ENCODE measurements at places on chromosomes 3 and 15.

DNA sequence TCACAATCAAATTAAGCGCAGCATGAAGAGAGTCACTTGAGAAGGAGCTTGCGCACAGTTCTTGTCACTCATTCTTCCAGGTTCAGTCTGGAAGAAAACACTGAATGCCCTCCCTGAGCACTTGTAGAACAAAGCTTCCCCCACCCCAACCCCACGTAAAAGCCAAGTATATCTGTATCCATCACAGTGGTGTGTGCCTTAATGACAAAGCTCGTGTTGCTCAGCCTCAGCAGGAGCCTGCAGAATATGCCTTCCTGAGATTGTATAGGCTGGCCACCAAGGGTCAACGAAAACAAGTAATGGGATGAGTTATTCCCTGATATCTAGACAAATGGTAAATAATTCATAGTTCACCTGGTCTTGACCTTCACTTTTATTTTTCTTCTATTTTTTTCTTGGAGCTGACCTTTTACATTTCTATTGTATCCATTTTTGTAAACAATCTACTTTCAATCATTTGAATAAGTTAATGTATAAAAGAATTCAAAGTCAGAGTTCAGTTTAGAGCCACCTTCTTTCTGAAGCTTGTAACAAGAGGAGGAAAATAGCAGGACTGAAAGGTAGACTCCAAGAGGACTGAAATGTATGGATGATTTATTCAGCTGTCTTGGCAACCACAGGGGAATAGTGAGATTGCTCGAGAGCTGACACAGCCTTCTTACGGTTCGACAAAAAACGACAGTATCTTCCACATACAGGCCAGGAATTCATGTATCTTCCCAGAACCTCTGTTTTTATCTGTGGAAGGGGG lies 405.5 kb upstream of the TPM1 start:
- DNase-seq = no peak

- no peak for DNase-seq
Measured at GRCh38 chr3:44649709-44650108, 1.2 kb downstream of the ZNF35 start.

- DNase-seq = no peak
Measured at GRCh38 chr15:70436428-70436827, 326.9 kb downstream of the UACA start.

DNA sequence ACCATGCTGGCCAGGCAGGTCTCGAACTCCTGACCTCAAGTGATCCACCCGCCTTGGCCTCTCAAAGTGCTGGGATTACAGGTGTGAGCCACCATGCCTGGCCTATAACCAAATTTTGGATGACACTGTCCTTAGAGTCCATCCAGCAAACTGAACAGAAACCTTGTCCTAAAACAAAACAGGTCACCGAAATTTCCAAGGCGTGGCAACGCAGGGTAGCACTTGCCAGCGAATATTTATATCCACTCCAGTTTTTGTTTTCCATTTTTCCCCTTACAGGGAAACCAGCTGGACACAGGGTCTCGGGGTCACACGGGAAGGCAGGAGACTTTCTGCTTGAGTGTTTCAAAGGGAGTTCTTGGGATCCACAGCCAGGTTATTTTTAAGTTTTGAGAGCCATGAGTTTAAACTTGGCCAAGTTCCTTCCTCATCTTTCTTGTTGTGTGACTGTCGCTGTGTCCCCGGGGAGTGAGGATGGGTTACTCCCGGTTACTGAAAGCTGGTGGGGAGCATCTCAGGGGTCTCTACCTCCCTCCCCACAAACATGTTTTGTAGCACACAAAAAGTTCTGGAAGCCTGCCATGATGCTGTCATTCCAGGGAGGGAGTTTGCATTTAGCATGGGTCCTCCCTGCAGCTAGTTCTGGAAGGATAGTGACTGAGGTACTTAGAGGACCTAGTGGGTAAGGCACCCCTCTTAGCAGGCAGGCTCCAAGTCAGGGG lies 12.6 kb downstream of the LIMD1 start:
- DNase-seq = no peak

- DNase-seq = no peak
Measured at GRCh38 chr3:71560665-71561064, 22.9 kb downstream of the FOXP1 start.

GRCh38 chr3:188947401-188948280 lies 224.1 kb upstream of the TPRG1 start:
- peak; percentile 77 for DNase-seq

- DNase-seq = no peak
Measured at GRCh38 chr3:66499881-66500575, 794 bp downstream of the LRIG1 start.

DNA sequence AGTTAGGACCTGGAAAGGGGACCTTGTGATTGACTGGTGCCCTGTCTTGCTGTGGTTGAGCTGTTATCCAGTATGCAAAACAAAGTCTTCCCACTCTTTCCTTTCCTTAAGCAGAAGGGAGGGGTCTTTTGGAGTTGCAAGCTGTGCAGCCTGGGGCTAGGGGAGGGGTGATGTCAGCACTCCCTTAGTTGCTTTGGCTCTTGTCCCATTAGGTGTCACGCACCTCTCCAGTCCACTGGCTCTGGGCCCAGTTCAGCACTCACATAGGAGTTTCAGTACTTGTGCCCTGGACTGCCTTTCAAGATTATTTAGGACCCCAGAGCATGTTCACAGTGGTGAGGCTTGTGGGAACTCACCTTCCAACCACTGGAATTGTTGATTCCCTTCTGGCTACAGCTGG lies 238.5 kb downstream of the DOCK3 start:
- no peak for DNase-seq

DNA sequence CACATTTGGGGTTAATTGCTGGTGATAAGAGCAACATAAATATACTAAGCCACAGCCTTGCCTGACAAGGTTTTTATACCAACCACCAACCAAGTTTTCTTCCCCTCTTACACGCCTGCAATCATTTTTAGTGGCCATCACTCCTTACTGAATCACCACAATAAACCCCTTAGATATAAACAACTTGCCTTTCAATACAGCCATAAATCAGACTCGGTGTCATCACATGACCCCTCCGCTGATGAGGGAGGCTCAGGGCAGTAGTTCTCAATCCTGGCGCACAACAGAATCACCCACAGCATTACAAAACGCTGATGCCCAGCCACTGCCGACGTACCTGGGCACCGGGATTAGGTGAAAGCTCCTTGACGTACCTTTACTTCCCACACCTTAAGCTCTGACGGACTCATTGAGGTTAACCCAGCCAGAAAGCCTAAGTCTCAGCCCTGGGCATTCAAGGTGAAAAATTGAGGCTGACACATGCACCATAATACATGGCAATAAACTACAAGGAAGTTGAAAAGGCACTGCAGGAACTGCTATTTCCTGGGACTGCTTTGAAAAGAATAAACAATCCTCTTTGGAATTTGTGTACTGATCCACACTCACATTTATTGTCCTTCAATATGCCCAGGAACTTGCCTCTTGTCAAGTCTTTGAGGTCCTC lies 17.1 kb downstream of the ADCY5 start:
- DNase-seq = no peak

- no peak for DNase-seq
Measured at GRCh38 chr15:67501836-67502461, 19.0 kb upstream of the C15orf61 start.

DNA sequence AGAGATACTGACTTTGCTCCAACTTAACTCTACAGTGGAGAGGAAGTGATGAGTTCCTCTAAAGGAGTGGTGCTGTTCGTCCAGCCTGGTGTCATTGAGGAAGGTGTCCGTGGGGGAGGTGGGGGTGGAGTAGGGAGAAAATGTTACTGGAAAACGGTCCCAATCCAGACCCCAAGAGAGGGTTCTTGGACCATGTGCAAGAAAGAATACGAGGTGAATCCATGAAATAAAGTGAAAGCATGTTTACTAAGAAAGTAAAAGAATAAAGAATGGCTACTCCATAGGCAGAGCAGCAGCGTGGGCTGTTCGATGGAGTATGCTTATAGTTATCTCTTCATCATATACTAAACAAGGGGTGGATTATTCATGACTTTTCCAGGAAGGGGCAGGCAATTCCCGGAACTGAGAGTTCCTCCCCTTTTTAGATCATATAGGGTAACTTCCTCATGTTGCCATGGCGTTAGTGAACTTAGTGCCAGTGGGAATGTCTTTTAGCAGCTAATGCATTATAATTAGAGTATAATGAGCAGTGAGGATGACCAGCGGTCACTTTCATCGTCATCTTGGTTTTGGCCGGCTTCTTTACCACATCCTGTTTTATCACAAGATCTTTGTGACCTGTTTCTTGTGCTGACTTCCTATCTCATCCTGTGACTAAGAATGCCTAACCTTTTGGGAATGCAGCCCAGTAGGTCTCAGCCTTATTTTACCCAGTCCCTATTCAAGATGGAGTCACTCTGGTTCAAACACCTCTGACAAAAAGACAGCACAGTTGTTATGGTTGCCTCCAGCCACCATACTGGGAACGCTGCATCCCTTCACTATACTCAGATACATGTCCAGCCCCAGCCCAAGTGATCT lies 38.6 kb downstream of the CLEC3B start:
- DNase-seq = no peak

GRCh38 chr3:23600167-23600871 lies 205.4 kb upstream of the UBE2E1 start:
- DNase-seq = no peak

- DNase-seq = no peak
Measured at GRCh38 chr3:171283183-171283847, 176.9 kb downstream of the TNIK start.

GRCh38 chr15:63979262-63979793 lies 67.0 kb downstream of the DAPK2 start:
- no peak for DNase-seq

DNA sequence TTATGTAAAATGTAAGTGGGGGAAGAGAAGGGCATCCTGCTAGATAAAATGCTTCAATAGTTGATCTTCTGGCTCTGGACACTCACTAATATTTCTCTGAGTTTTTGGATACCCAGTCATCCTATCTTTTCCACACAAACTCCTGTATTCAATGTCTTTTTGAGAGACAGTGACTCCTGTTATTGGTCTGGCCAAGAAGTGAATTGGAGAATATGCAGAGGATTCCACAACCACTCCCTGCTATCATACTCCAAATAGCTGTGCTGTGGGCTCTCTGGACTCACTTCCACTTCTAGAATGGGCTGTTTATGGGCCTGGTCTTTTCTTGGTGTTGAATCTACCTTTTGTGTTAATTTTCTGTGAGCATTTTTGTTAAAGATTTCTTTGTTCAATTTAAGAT lies 376.8 kb downstream of the NLGN1 start:
- no peak for DNase-seq

DNA sequence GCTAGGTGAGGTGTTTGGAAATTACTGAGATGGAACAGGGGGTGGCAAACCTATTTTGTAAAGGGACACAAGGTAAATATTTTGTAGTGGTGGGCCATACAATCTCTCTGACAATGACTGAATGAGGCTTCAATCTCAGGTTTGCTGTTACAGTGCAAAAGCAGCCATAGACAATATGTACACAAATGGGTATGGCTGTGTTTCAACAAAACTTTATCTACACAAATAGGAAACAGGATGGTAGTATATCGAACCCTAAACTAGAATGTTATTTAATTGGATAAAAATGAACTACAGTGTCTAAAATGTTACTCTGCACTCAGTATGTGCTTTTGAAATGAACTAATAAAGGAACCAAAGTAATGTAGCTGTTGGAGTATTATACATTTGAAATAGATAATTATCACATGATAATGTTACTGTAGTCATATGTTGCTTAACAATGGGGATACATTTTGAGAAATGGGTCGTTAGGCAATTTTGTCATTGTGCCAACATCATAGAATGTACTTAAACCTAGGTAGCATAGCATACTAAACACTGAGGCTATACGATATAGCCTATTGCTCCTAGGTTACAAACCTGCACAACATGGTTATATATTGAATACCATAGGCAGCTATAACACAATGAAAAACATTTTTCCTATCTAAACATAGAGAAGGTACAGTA lies 495.2 kb upstream of the TBL1XR1 start:
- DNase-seq = no peak

DNA sequence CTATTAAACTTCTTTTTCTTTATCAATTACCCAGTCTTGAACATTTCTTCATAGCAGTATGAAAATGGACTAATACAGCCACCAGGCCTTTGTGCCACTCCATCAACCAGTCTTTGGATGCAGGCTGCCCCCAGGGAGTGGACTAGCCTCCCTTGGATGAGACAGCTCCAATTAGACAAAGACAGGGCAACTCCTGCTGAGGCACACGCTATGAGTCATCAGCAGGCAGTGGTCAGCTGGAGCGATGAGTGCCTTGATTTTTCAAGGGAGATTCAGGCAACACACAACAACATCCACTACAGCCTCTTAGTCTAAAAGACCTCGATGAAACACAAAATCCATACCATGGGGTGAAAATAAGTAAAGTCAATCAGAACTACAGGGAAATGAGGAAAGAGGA lies 160.1 kb downstream of the ARRDC4 start:
- DNase-seq = no peak

DNA sequence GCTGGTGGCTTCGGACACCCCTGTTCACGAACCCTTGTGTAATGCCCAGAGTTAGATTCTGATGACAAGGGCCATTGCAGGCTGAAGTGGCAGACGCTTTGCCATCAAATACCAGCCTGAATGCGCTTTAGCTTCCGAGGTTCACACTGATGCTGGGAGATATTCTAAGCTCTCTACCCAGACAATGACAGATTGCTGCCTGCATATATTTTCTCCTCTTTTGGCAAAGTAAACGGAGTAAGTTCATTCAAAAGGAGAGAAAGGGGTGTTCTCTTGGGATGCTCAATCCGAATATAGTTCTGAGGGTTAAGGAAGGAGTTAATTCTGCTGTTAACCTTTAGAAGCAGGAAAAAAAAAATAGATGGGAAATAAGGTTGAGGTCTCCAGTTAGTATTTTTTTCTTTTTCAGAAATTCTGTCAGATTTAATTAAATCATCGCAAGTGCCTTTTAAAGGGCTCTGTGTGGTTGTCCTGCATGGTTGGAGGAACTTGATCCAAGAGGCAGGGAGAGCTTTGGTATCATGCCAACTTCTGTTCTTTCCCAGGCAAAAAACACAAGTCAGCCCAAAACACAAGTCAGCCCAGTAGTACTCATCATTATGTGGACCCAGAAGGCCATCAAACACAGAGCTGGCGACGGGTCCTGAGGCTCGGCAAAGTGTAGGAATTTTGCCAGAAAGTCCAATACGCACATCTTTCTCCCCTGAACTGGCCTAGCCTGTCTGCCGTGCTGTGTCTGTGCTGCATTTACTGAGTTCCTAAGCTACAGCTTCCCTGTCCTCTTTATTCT lies 70.9 kb upstream of the ST8SIA2 start:
- no peak for DNase-seq

DNA sequence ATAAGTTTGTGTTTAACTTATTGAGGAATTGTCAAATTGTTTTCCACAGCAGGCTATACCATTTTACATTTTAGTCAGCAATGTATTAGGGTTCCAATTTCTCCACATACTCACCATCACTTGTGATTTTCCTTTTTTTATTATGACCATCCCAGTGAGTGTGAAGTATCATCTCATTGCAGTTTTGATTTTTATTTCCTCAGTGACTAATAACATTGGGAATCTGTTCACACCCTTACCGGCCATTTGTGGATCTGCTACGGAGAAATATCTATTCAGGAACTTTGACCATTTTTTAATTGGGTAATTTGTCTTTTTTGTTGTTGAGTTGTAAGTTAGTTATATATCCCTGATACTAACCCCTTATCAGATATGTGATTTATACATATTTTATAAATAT lies 54.8 kb upstream of the LMCD1 start:
- no peak for DNase-seq
